ENCODE measurements at places on chromosomes 3 and 15. TPM values are rescaled to one million over a fixed set of nuclear protein-coding genes. Genes with fewer than 3 reads are reported as not detected.

- H3K4me1 ChIP-seq = peaks cover 45% of the 10 kb centered on the region
- H3K4me3 ChIP-seq = peak overlapping the region; percentile 89
- H3K27ac ChIP-seq = peak overlapping the region; percentile 95
- peaks cover 27% of the 10 kb centered on the region for H3K36me3 ChIP-seq
- DNase-seq = no peak
- H3K27me3 ChIP-seq = no peaks in the 10 kb centered on the region
These were observed 752 bp downstream of the CEP63 start for GRCh38 chr3:134486577-134487041.

The XCR1 gene
- total RNA-seq = not detected

The ADGRG7 gene
- not detected for total RNA-seq

DNA sequence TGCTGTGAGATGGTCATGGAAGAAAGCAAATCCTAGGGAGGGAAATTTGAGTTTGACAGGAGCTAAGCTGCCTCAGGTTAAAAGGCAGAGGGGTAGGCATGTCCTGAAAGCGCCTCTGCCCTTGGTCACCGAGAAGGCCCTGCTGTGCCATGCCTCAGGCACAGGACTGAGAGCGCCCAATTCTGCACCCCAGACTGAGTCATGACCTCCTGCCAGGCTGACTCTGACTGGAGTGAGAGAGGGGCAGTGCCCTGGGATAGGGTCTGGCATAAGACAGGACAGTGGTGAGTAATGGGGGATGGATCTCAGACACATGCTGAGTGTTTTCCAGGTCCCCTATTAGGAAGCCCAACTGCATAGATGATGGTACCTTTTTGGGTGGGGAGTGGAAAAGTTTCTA lies 44.4 kb downstream of the EPHB1 start:
- H3K27me3 ChIP-seq = peaks cover 6% of the 10 kb centered on the region
- no peak overlapping the region for H3K4me3 ChIP-seq
- H3K4me1 ChIP-seq = no peaks in the 10 kb centered on the region
- no peaks in the 10 kb centered on the region for H3K36me3 ChIP-seq

GRCh38 chr3:27425896-27426565 lies 56.8 kb upstream of the NEK10 start:
- peaks cover 43% of the 10 kb centered on the region for H3K36me3 ChIP-seq
- no peak overlapping the region for H3K4me3 ChIP-seq
- H3K27me3 ChIP-seq = no peaks in the 10 kb centered on the region
- H3K27ac ChIP-seq = no peak overlapping the region
- no peak for DNase-seq

The SH3GL3 gene
- total RNA-seq = not detected

DNA sequence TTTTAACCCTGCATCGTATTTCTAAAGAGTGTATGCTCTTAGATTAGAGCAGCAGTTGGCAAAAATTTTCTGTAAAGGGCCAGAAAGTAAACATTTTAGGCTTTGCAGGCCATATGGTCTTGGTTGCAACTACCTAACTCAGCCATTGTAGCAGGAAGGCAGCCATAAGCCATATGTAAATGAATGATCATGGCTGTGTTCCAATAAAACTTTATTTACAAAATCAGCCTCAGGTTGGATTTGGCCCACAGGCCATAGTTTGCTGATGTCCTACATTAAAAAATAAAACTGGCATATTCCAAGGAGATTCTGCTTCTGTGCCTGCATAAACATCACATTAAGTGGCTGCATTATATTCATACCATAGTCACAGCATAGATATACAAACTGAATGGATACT lies 134.9 kb downstream of the STT3B start:
- no peak for DNase-seq
- H3K36me3 ChIP-seq = no peaks in the 10 kb centered on the region
- peaks cover 4% of the 10 kb centered on the region for H3K4me1 ChIP-seq
- no peaks in the 10 kb centered on the region for H3K27me3 ChIP-seq
- no peak overlapping the region for H3K27ac ChIP-seq
- H3K4me3 ChIP-seq = no peak overlapping the region

DNA sequence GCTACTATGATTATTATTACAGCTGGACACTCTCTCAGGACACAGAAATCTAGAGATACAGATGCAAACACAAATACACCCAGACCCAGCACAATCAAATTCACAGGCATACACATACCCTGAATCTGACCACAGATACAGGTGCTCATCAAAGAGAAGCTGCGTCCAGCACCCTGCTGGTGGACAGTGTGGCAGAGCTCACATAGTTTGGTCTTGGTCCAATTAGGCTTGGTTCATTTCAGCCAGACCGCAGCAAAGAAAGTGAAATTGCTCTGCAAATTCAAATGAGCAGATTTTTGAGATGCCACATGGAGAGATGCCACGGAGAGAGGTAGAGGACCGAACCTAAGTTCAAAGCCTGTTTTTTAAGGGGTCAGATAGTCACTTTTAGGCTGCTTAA lies 55.6 kb downstream of the ANAPC13 start:
- H3K4me3 ChIP-seq = no peak overlapping the region
- no peak overlapping the region for H3K27ac ChIP-seq
- no peaks in the 10 kb centered on the region for H3K36me3 ChIP-seq
- DNase-seq = no peak
- no peaks in the 10 kb centered on the region for H3K4me1 ChIP-seq
- H3K27me3 ChIP-seq = peaks cover 20% of the 10 kb centered on the region

GRCh38 chr3:89974903-89975519 lies 867.6 kb downstream of the EPHA3 start:
- no peak for DNase-seq
- no peaks in the 10 kb centered on the region for H3K27me3 ChIP-seq
- H3K4me3 ChIP-seq = no peak overlapping the region
- H3K4me1 ChIP-seq = no peaks in the 10 kb centered on the region
- no peaks in the 10 kb centered on the region for H3K36me3 ChIP-seq
- no peak overlapping the region for H3K27ac ChIP-seq

GRCh38 chr3:65979731-65980130 lies 59.0 kb downstream of the MAGI1 start:
- DNase-seq = no peak
- H3K27me3 ChIP-seq = no peaks in the 10 kb centered on the region
- H3K36me3 ChIP-seq = no peaks in the 10 kb centered on the region

The SLC28A2 gene
- not detected for total RNA-seq

The TTLL13 gene
- 0.45 TPM for total RNA-seq

GRCh38 chr3:5022966-5023776 lies 43.9 kb downstream of the BHLHE40 start:
- no peak overlapping the region for H3K4me3 ChIP-seq
- peak overlapping the region; percentile 6 for H3K27ac ChIP-seq
- no peak for DNase-seq
- H3K4me1 ChIP-seq = peaks cover 77% of the 10 kb centered on the region
- H3K36me3 ChIP-seq = no peaks in the 10 kb centered on the region

The GOLGA8M gene
- total RNA-seq = 2.7 TPM

GRCh38 chr3:140238646-140239314 lies 303.8 kb downstream of the CLSTN2 start:
- no peaks in the 10 kb centered on the region for H3K27me3 ChIP-seq
- H3K4me3 ChIP-seq = no peak overlapping the region
- H3K36me3 ChIP-seq = no peaks in the 10 kb centered on the region
- no peaks in the 10 kb centered on the region for H3K4me1 ChIP-seq
- no peak for DNase-seq

- peak overlapping the region; percentile 91 for H3K27ac ChIP-seq
- peaks cover 31% of the 10 kb centered on the region for H3K36me3 ChIP-seq
- no peak overlapping the region for H3K4me3 ChIP-seq
- DNase-seq = no peak
- no peaks in the 10 kb centered on the region for H3K27me3 ChIP-seq
These were observed 59.5 kb upstream of the TNFSF10 start for GRCh38 chr3:172582712-172583111.

GRCh38 chr3:31081018-31081662 lies 186.7 kb upstream of the GADL1 start:
- no peaks in the 10 kb centered on the region for H3K36me3 ChIP-seq
- no peaks in the 10 kb centered on the region for H3K27me3 ChIP-seq
- H3K27ac ChIP-seq = no peak overlapping the region
- H3K4me3 ChIP-seq = no peak overlapping the region

The TMEM108 gene
- total RNA-seq = not detected

The FOXB1 gene
- total RNA-seq = 3.7 TPM

GRCh38 chr3:99319961-99320360 lies 318.4 kb upstream of the COL8A1 start:
- no peaks in the 10 kb centered on the region for H3K27me3 ChIP-seq
- no peaks in the 10 kb centered on the region for H3K36me3 ChIP-seq
- DNase-seq = no peak
- H3K4me3 ChIP-seq = no peak overlapping the region
- H3K27ac ChIP-seq = no peak overlapping the region
- H3K4me1 ChIP-seq = no peaks in the 10 kb centered on the region

The SKOR1 gene
- 0.23 TPM for total RNA-seq

The NPAP1 gene
- not detected for total RNA-seq

- H3K4me1 ChIP-seq = no peaks in the 10 kb centered on the region
- no peaks in the 10 kb centered on the region for H3K27me3 ChIP-seq
- H3K36me3 ChIP-seq = no peaks in the 10 kb centered on the region
- no peak overlapping the region for H3K4me3 ChIP-seq
- H3K27ac ChIP-seq = no peak overlapping the region
These were observed 186.3 kb downstream of the FEZF2 start for GRCh38 chr3:62187022-62187431.

DNA sequence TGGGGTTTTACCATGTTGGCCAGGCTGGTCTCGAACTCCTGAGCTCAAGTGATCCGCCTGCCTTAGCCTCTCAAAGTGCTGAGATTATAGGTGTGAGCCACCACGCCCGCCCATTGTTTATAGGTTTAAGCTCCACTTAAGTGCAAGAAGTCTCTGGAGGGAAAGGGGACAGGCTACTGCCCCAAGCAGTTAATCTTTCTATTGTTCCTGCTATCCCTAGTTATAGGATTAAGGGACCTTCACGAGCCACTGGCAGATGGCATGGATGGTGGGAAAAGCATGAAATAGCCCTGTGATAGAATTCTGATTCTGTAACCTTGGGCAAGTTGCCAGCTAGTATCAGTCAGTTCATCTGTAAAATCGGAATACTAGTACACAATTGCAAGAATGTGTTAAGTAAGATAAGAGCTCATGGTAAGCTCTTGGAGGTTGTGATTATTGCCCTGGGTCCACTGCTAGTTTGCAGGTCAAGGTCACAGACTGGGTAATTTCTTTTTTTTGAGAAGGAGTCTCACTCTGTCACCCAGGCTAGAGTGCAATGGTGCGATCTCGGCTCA lies 5.3 kb upstream of the RBPMS2 start:
- DNase-seq = no peak
- no peak overlapping the region for H3K27ac ChIP-seq
- H3K36me3 ChIP-seq = no peaks in the 10 kb centered on the region
- H3K27me3 ChIP-seq = peaks cover 36% of the 10 kb centered on the region

- DNase-seq = no peak
- H3K27me3 ChIP-seq = no peaks in the 10 kb centered on the region
- H3K4me3 ChIP-seq = no peak overlapping the region
- no peaks in the 10 kb centered on the region for H3K4me1 ChIP-seq
- no peak overlapping the region for H3K27ac ChIP-seq
These were observed 35.4 kb downstream of the PDIA5 start for GRCh38 chr3:123102249-123102648.

DNA sequence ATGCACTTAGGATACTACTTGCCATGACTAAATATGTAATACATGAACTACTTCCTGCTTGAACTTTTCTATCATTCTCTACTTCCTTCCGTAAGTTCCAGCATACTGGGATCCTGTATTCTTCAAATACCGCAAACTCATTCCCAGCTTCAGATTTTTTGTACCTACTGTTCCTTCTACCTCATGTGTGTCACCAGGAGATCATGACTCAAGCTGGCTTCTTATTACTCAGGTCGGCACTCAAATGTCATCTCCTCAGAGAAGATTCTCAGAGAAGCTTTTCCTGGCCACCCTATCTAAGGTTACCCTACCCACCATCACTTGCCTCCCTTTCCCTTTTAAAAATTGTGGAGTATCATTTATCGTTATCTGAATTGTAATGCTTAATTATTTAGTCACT lies 66.7 kb downstream of the RFX7 start:
- H3K27me3 ChIP-seq = no peaks in the 10 kb centered on the region
- no peak overlapping the region for H3K4me3 ChIP-seq
- H3K36me3 ChIP-seq = peaks cover 33% of the 10 kb centered on the region
- H3K4me1 ChIP-seq = peaks cover 17% of the 10 kb centered on the region
- no peak for DNase-seq
- H3K27ac ChIP-seq = no peak overlapping the region

DNA sequence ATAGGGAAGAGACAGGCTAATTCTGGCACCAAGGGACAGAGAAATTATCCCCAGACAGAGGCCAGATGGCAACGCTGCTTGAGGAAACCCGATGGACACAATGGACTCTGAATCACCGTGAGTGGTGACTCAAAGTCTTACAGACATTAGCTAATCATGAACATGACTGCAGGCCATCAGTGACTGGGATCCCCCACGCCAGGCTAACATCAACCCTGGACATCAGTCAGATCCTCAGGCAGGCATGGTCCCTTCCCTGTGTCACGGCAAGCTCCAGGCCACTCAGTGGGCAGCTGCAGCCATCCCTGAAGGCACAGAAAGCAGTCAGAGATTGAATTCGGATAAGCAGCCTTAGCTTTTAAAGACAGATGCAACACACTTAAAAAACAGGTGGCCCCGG lies 23.8 kb upstream of the OXTR start:
- DNase-seq = no peak
- no peak overlapping the region for H3K27ac ChIP-seq
- H3K36me3 ChIP-seq = no peaks in the 10 kb centered on the region
- H3K4me1 ChIP-seq = no peaks in the 10 kb centered on the region

The LRRK1 gene
- total RNA-seq = 1.0 TPM

DNA sequence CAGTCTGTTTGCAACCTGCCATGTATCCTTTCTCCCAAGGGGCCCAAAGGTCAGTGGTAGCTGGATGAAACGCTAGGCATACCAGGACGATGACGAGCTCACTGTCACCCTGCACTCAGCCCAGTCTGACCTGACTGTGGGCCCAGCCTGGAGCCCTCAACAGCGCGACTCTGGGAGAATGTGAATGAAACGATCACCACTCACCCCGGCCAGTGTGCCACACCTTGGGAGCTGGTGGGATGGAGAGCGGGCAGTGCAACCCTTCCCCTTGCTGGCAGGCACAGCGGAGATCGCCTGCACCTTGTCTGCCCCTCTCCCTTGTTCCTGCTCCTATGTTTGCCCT lies 27.2 kb downstream of the SRPRB start:
- H3K4me3 ChIP-seq = no peak overlapping the region
- no peaks in the 10 kb centered on the region for H3K36me3 ChIP-seq
- H3K27ac ChIP-seq = no peak overlapping the region
- no peak for DNase-seq

- H3K4me3 ChIP-seq = no peak overlapping the region
- H3K27ac ChIP-seq = no peak overlapping the region
- H3K27me3 ChIP-seq = no peaks in the 10 kb centered on the region
- DNase-seq = no peak
- no peaks in the 10 kb centered on the region for H3K36me3 ChIP-seq
These were observed 372.9 kb upstream of the LMCD1 start for GRCh38 chr3:8128686-8129085.

- H3K4me3 ChIP-seq = no peak overlapping the region
- no peak for DNase-seq
- no peaks in the 10 kb centered on the region for H3K4me1 ChIP-seq
- no peak overlapping the region for H3K27ac ChIP-seq
These were observed 368.7 kb upstream of the UMPS start for GRCh38 chr3:124361566-124361965.
